ENCODE measurements at places on chromosomes 6 and 20. TPM values are rescaled to one million over a fixed set of nuclear protein-coding genes. Genes with fewer than 3 reads are reported as not detected.

The DNAAF9 gene
- 7.4 TPM for total RNA-seq

The EDN1 gene
- total RNA-seq: 15.1 TPM

The RAET1E gene
- 1.8 TPM for total RNA-seq

The KIF13A gene
- total RNA-seq: 49.3 TPM

The GCLC gene
- total RNA-seq: 37.2 TPM

The RSPO3 gene
- not detected for total RNA-seq

The UBE3D gene
- total RNA-seq: 11.0 TPM

The RFX6 gene
- not detected for total RNA-seq

The HACE1 gene
- total RNA-seq: 13.0 TPM
